ENCODE measurements at places on chromosomes 13 and 19.

DNA sequence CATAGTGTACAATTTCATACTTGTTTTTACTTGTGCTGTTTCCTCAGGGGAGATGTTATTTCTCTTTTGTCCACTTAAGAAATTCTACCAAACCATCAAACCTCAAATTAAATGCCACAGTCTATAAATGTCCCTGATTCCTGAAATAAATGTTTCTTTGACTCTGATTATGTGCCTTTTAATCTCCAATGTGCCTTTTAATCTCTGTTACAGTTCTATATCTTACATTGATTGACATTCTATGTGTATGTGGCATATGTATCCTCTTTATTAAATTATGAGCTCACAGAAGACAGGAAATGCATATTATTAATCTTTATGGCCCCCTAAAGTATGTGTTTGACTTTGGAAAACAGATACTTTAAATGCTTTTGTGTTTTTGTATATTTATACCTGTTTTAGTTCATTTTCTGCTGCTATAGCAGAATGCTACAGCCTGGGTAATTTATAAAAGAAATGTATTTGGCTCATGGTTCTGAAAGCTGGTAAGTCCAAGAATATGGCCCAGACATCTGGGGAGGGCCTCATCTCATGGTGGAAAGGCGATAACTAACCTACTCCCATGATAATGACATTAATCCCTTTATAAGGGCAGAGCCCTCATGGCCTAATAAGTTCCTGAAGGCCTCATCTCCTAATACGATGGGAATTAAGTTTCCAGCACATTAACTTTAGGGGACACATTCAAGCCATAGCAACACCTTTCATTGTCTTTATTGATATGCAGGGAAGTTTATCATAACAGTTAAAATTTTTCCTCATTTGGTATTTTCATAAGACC is 403.9 kb downstream of the LIG4 start:
- no peak for DNase-seq

DNA sequence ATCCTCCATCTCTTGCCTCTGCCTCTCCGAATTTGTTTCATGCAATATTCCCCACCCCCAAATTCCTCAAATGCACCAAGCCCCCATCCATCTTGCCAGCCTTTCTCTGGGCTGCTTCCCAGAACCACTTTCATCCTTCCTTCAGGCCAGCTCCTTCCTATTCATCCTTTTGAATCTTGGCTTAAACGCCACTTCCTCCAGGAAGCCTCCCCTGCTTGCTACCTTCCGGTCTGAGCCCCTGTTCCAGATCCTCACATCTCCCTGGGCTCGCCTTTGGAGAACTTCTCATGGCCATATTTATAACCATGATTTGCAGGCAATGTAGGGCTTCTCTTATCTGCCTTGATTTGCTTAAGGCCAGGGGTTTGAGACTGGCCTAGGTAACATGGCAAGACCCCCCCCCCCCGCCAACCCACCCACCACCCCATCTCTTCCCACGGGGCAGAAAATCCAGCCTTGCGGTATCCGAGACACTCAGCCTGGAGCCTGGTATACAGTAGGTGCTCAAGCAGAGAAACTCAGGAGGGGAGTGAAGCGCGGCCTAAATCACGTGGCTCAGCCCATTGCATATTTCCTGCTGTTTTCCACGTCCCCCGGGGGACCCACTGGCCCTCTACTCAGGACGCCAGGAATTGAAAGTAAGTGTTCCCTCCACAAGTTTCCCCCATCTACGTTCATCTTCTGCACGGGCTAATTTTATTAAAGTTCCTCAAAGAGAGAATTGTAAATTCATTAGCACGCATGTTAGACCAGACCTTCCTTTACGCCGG is 151.9 kb downstream of the PTPRS start:
- DNase-seq, result no peak

GRCh38 chr13:72990953-72991352 is 67.9 kb upstream of the KLF5 start:
- DNase-seq, result no peak

DNA sequence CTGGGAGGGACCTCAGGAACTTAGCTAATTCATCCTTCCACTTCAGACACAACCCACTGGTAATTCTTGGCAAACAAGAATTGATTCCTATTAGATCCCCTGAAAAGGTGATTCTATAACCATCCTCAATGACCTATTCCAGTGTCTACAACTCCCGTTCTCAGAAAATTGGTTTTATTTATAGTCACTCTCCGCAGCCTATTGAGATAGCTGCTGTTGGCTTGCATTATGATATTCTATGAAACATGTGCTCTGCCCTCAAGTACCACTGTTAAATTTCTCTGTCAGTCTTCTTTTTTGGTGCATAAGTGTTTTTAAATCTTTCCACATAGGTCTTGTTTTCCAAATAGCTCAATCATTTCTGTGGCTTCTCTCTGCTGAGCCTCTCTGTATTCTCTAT is 75.0 kb downstream of the CDADC1 start:
- no peak for DNase-seq
